ENCODE measurements at places on chromosomes 6 and 20. TPM values are rescaled to one million over a fixed set of nuclear protein-coding genes. Genes with fewer than 3 reads are reported as not detected.
A peak's percentile ranks its signal among the peaks of the same experiment; 100 is the strongest.

The EPB41L2 gene
- total RNA-seq = 31.1 TPM

The C20orf144 gene
- 0.38 TPM for total RNA-seq

The C20orf204 gene
- 5.8 TPM for total RNA-seq

The SERINC3 gene
- 82.0 TPM for total RNA-seq

The GRM4 gene
- not detected for total RNA-seq

The SPAG4 gene
- total RNA-seq = 0.47 TPM

The PSORS1C1 gene
- total RNA-seq = not detected

The SLC32A1 gene
- not detected for total RNA-seq

The FAM83B gene
- not detected for total RNA-seq

GRCh38 chr6:87731080-87731479 lies 29.0 kb upstream of the AKIRIN2 start:
- DNase-seq = no peak

GRCh38 chr6:15437090-15437635 lies 191.3 kb downstream of the JARID2 start:
- DNase-seq = no peak

- no peak for DNase-seq
Measured at GRCh38 chr20:64151633-64152530, 12.4 kb upstream of the MYT1 start.

GRCh38 chr20:16145919-16146318 lies 427.3 kb downstream of the KIF16B start:
- DNase-seq = no peak

GRCh38 chr20:62549499-62550086 lies 73.8 kb upstream of the GATA5 start:
- no peak for DNase-seq

DNA sequence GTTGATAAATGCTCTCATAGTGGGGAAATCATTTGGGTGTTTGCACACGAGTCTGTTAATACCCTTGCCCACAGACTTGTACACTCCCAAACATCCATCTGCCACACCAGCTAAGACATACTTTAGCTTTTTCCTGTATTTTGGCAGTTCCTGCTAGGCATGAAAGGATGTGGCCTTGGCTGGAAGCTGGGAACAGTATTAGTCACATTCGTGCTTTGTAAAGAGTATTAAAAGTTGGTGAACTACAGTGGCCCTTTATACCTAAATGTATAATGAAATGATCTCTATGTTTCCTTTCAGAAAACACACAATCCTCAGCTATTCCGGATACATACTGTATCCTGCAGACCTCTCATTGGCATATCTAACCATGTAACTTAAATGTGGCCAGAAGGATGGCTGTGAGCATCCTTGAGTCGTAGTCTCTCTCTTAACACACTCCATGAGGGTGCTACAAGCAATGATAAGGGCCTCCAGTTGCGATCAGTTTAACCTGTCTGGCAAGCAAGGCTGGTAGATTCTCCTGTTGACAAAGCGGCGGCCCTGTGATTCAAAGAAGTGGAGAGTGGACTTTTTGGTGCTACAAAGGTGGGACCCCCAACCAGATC lies 1.5 kb downstream of the LEMD2 start:
- no peak for DNase-seq

GRCh38 chr20:53284256-53284655 lies 309.4 kb downstream of the ZNF217 start:
- DNase-seq = no peak

DNA sequence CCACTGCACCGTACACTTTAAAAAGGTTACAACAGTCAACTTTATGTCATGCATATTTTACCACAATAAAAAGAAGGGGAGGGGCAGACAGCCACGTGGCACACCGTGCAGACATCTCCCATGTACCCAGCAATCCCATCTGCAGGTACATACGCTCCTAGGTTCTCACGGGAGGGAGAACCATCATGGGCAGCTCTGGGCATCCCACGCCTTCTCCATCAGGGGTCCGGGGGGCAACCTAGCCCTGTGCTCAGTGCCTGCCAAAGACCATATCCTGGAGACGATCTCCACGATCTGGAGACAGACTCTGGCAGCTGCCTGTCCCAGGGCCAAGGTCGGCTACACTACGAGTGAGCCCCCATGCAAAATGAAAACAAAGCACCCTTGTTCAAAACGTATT lies 2.5 kb upstream of the BNIP5 start:
- DNase-seq = no peak

- DNase-seq = no peak
Measured at GRCh38 chr6:108526739-108527174, 34.0 kb upstream of the FOXO3 start.

- no peak for DNase-seq
Measured at GRCh38 chr6:36848658-36849441, 9.6 kb upstream of the CPNE5 start.

- DNase-seq = no peak
Measured at GRCh38 chr6:116955773-116956172, 78.7 kb downstream of the RFX6 start.

GRCh38 chr6:41836660-41837052 lies 49.2 kb downstream of the TOMM6 start:
- no peak for DNase-seq

GRCh38 chr6:36329798-36330291 lies 6.8 kb downstream of the BNIP5 start:
- DNase-seq = no peak

DNA sequence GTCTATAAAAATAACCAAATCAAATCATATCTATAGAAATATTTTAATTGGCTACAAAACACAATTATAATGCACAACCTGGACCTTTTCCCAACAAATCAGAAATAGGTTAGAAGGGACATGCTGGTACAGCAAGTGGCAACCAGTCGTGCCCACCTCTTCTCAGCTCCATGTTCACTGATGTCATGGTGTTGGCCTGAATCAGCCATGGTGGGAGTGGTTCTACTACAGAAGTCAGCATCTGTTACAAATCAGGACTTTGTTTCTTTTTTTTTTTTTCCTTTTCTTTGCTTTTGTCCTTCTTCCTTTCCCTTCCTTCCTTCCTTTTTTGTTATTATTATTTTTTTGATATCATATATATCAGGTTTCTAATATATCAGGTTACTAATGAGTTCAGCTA lies 91.2 kb downstream of the RALGAPA2 start:
- no peak for DNase-seq

DNA sequence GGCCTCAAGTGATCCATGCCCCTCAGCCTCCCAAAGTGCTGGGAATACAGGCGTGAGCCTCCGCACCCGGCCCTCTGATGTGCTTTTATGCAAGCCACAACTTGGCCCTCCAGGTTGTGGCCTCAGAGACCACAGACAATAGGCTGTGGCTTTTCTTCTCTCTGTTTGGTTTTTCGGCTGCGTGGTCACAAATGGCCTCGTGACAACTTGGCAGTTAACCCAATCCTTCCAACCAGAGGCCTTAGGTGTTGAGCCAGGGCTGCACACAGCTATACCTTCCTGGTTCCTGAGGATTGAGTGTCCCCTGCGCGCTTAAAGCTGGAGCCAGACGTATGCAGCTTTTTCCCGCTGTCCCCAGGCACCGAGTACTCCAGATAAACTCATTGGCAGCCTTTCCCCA lies 6.3 kb upstream of the TGM3 start:
- no peak for DNase-seq

DNA sequence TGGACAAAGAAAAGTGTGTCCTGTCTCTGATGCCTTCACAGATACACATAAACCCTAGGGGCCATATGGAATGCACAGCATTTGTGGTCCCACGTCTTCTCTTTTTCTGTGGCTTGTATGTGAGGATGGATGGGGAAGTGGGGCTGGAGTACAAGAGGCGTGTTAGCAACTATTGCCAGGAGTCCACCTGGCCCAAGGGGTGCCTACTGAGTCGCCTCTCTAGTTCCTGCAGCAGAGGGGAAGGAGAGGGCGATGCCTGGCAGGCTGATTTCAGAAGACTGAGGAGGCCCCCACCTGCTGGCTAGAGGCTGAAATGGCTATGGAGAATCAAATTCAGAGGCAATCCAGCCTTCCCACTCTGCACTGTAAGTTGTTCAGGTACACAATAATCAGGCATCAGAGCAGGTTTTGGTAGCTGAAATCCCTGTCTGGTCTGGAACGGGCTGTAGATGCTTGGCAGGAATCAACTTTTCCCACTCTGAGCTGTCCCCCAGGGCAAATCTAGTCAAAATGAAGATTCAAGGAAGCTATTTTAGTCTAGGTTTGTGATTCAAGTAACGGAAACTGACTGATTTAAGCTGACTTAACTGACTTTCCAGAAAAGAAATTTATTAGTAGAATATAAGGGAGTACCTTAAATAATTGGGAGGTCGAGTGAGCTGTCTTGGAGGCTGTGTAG lies 14.9 kb upstream of the PPARD start:
- peak; percentile 78 for DNase-seq

GRCh38 chr6:126945812-126946360 lies 172.6 kb upstream of the RSPO3 start:
- no peak for DNase-seq

DNA sequence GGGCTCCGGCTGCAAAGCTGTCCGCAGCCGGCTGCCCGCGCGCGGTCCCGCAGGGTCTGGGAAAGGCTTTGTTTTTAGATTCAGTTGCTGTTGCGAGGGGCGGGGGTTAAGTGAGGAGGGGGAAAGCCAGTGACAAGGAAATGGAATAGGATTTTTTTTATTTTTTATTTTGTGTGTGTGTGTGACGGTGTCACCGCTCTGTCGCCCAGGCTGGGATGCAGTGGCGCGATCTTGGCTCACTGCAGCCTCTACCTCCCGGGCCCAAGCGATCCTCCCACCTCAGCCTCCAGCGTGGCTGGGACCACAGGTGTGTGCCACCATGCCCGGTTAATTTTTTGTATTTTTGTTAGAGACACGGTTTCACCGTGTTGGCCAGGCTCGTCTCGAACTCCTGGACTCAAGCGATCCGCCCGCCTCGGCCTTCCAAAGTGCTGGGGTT lies 615 bp upstream of the UBE2J1 start:
- no peak for DNase-seq

GRCh38 chr6:133985970-133986369 lies 32.9 kb downstream of the TBPL1 start:
- no peak for DNase-seq
